ENCODE measurements at places on chromosomes 13 and 19.
A peak's percentile ranks its signal among the peaks of the same experiment; 100 is the strongest.

DNA sequence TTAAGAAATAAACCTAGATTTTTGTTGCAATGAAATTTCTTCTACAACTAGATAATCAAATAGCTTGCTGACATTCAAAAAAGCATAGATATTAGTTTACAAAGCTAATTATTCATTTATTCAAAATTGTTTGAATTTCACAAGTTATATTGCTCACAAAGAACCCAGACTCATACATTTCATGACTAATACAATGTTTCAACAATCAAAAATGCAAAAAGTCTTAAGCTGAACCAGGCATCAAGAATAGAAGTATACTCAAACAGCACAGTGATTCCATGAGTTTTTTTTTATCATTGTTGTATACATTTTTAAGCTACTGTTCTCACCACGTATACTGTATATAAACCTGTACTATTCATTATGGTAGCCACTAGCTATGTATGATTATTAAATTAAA, 51.0 kb downstream of the DIAPH3 start:
- ATAC-seq: no peak

DNA sequence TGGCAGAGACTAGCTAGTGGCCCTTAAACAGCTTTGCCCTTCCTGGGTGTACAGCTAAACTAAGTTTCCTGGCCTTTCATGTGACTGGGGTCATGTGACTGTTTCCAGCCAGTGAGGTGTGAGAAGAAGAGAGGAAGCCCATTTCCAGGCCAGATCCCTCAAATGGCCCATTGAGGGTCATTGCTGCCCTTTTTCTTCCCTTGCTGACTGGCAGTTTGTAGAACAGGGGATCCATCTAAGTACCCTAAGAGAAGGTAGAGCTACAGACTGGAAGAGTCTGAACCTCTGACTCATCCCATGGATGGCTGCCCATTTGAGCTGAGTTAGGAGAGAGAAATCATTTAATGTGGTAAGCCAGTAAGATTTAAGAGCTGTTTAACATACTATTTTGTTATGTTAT, 2.8 kb downstream of the SWSAP1 start:
- no peak for ATAC-seq

GRCh38 chr13:31179754-31180153, 18.1 kb upstream of the HSPH1 start:
- ATAC-seq: no peak

DNA sequence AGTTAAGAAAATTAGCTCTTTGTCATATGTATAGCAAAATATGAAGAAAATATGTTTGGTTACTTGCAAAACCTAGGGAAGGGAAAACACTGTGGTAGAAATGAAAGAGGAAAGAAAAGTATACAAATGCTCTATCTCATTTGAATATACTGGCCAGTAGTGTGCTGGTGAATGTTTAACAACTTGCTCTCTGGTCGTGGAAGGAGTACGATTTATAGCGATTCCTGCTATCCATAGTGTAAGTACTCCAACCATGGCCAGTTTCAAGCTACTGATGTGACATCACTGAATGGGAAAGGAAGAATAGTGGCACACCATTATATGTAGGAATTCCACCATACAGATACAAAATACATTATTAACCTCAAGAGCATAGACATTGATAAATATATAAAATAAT, 9.3 kb downstream of the BORA start:
- ATAC-seq: no peak

GRCh38 chr19:54614726-54615125, 15.6 kb upstream of the LILRB1 start:
- ATAC-seq: no peak

DNA sequence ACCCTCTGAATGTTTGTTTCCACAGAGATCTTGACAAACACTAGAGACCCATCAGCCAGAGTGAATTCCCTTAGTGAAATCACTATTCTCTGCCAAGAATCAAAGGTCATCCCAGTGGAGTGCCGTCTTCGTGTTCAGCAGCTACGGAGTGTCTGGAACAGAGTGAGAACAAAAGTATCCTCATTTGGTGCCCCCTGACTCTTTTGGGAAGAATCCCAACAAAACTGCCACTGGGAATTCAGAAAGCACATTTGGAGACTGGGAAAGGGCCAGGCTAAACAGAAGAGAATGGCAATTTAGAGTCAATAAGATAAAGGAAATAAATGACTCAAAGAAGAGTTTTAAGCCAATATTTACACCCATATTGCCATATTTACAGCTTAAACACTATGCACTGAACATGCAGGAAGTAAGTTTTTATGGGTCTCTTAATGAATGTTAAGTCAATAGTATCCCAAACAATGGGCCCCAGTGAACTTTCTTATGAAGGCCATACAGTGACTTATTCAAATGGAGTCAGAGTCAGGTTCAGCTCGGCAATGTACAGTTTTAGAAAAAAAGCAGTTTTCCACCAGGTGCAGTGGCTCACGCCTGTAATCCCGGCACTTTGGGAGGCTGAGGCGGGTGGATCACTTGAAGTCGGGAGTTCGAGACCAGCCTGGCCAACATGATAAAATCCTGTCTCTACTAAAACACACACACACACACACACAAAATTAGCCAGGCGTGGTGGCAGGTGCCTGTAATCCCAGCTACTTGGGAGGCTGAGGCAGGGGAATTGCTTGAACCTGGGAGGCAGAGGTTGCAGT, 392.6 kb downstream of the KLF5 start:
- ATAC-seq: no peak

DNA sequence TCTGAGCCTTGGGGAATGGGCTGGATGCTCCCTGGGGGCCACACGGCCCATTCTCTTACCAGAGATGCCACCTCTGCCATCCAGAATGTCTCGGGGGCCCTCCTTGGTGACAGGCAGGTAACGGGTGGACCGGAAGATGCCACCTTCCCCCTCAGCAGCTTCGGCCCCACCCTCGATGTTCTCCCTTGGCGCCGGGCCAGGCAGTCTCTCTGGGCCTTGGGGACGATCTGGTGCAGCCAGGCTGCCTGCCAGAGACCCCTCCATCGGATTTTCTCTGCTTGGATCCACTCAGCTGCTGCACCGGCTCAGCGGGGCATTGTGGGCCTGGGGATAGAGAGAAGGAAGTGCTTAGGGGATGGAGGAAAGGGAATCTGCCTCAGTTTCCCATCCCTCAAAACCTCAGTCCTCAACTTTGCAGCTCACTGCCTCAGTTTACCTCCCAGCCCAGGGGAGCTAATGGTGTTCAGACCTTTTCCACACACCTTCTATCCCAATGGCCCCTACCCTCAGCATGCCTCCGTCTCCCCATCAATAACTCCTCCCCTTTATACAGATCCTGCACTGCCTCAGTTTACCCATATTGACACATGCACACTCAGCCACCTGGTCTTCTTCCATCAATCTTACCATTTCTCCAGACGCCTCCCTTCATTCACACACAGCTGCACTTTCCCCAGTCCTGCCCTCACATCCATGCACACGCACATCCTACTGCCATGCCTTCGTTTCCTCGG, 1.5 kb downstream of the WIZ start:
- ATAC-seq: no peak

DNA sequence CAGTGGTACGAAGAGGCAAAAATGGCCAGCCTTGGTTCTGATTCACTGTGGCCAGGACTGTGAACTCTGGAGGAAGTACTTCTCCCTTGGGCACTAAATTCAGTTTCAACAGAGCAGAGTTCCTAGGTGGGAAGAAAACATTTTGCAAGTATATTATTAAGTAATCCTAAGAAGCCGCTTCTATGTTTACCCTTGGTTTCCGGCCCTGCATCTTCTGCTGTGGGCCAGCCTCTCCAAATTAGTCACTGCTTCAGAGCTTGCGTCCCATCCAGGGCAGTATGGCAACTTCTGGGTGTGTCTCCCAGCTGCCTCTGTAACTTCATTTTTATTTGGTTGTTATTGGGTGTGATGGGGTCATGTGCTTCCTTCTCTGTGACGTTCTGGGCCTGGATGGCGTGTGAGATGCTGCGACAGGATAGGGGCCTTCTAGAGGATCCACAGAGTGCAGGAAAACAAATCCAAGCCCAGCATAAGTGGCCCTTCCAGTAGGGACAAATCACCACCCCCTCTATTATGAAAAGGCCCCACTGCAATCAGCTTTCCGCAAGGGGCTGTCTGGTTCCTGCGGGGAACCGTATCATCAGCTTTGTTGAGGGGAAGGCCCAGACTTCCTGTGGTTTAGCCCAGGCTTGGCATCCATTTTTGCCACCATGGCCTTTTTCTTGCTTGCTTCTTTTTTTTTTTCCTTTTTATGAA, 55.1 kb upstream of the C1QTNF9 start:
- ATAC-seq: peak; percentile 66

GRCh38 chr19:52094526-52095130, 937 bp downstream of the ZNF841 start:
- ATAC-seq: no peak

- no peak for ATAC-seq
Observed at GRCh38 chr13:91056746-91057145, 290.7 kb upstream of the MIR17HG start.

DNA sequence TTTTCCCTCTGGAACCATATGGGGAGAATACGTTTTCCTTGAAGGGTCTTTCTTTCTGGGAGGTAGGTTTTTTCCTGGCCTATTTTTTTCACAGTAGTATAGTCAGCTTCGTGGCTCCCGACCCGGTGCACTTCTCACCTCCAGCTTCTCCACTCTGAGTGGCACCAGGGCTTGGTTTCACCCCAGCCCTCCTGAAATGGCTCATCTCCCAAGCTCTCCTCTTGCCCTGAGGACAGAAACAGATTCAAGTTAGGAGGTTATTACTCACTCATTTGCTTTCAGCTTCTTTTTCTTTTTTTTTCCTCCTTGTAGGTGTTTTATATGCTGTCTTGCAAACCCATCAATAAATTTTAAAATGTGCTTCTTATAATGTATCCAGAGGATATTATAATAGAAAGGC, 199.3 kb downstream of the RFC3 start:
- no peak for ATAC-seq

GRCh38 chr19:39060171-39060570, 24.0 kb upstream of the ACP7 start:
- ATAC-seq: no peak

DNA sequence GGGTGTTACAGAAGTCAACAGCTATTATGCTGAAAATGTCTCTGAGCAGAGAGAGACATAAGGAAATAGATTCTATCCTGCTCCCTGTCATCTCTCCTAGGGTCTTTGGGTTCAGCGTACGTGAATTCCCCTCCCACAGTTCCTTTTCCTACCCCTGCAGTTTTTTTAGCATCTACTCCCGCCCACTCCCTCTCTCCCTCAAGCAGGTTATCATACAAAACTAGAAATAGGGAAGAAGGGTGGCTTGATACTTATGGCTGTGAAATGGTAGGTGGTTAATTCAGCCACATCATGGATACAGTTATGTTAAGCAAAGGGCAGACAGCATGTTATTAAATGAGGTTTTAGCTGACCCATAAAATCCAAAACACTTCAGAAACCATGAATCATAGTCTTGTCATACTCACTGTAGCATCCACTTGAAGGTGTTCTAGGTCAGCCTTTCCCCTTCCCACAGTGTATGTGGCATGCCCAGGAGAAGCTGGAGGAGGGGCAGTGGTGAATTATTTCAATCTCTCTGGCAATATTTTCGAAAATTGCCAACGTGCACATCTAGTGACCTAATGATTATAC, 236.8 kb upstream of the SERP2 start:
- no peak for ATAC-seq

DNA sequence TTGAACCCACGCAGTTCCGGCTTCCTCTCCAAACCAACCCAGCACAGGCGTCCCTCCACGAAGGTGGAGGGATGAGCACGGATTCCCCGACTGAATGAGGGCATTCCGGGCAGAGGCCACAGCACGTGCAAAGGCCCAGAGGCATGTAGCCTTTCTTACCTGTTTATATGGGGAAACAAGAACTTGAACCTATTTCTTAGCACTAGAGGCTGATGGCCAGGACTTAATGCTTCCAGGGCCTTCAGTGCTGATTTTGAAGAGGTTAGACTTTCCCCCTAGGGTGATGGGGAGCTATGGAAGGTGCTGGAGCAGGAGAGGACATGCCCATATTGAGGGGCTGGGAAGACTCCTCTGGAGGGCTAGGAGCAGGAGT, 2.0 kb downstream of the MAST3 start:
- ATAC-seq: no peak

- no peak for ATAC-seq
Observed at GRCh38 chr19:31995546-31995945, 349.9 kb upstream of the ZNF507 start.

- ATAC-seq: peak; percentile 11
Observed at GRCh38 chr13:40342461-40342860, 324.0 kb downstream of the FOXO1 start.

GRCh38 chr19:43616306-43616705, 3.1 kb downstream of the ZNF428 start:
- ATAC-seq: no peak

DNA sequence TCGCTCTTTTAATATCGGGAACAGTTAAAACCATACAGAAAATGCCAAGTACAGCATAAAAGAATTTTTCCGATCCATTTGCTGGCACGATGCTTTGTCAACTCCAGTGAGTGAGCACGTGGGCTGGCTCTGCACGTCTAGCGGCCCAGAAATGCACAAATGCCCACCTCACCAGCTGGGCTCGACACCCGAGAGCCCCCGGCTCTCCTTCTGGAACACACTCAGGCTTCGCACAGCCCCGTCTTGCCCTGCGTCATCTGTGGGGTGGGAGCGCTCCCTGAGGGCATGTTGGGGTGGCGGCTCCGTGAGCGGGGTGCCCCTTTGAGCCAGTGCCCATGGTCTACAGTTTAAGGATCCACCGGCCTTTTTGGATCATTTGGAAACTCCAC, 24.5 kb downstream of the ATP4B start:
- ATAC-seq: no peak

GRCh38 chr19:38503077-38503410, 69.6 kb downstream of the RYR1 start:
- no peak for ATAC-seq

- no peak for ATAC-seq
Observed at GRCh38 chr19:54707962-54708361, 16.3 kb upstream of the KIR3DL3 start.

GRCh38 chr19:43524922-43525835, 1.8 kb downstream of the ETHE1 start:
- peak; percentile 54 for ATAC-seq

GRCh38 chr13:20546556-20546955, 20.4 kb upstream of the IFT88 start:
- no peak for ATAC-seq

GRCh38 chr19:55228403-55229031, at the start of gene TMEM86B:
Gene TMEM86B (minus strand): TSS chr19:55228763. CDS start chr19:55228741, 22 bp downstream.
- ATAC-seq: no peak

DNA sequence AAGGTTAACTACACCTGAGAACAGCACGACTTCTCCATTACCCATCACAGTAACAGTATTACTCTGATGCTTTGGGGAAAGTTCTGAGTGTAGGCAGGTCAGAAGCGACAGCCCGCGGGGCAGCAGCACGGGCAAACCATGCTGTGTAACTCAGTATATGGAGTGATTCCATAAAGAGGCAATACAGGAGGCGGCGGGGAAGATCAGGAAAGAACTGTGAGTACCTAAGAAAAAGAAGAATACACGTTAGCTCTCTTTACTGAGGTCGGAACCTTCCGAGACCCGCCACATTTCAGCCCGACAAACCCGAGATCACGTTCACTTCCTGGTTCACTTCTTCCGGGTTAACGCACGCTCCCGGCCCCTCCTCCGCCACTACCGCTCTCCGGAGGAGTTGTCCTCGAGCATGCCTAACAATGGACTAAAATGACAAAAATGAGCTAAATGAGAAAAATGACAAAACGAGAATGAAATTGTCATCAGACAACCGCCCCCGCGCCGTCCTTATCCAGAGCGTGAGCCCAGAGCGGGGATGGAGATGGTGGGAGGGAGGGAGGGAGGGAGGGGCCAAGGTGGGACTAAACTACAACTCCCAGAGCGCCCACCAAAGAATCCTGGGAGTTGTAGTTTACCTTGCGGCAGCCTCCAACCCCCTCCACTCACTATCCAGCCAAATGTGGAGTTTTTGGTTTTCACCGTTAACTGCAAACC, at the start of gene MTRF1:
MTRF1 (minus strand) TSS at position 316 of the 711 bp plus-strand sequence. CDS start 2,669 bp downstream, outside the sequence.
- peak; percentile 94 for ATAC-seq

- ATAC-seq: no peak
Observed at GRCh38 chr13:20497006-20497775, 28.5 kb downstream of the CRYL1 start.
